Tibial artery (tissue), 4 donors: ENCODE measurements at places on chromosomes 2 and 18.
A peak's percentile ranks its signal among the peaks of the same experiment; 100 is the strongest.

DNA sequence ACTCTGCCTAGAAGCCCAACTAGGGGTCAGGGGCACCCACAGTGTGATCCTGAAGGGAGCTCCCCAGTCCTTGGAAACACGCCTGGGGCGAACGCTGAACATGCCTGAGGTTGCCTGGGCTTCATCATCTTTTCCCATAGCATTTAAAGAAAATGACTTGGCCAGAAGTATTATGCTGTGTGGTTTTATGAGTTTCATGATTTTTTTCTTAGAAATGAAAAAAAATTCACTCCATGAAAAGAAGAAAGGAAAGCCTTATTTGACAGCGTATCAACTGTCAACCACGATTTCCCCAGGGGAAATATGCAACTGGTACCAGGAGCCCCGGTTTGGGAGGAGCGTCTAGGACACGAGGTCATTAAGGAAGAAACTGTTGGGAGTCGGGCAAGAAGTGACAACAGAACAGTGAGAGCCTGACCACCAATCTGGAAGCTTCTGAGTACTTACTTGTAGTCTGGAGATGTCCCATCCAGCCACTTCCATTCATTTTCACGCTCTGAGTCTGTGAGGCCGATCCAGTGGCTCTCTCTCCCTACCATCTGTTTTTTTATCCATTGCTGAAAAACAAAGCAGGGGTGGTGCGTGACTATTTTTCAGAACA is 63.5 kb upstream of the THOC1 start:
- no peak for DNase-seq

GRCh38 chr18:70058916-70059315 is 111.2 kb upstream of the CD226 start:
- DNase-seq = no peak

GRCh38 chr2:140117386-140117785 is 1337.2 kb upstream of the NXPH2 start:
- DNase-seq = no peak

- DNase-seq = no peak
These were observed 631.1 kb downstream of the DCC start for GRCh38 chr18:52971097-52971496.

DNA sequence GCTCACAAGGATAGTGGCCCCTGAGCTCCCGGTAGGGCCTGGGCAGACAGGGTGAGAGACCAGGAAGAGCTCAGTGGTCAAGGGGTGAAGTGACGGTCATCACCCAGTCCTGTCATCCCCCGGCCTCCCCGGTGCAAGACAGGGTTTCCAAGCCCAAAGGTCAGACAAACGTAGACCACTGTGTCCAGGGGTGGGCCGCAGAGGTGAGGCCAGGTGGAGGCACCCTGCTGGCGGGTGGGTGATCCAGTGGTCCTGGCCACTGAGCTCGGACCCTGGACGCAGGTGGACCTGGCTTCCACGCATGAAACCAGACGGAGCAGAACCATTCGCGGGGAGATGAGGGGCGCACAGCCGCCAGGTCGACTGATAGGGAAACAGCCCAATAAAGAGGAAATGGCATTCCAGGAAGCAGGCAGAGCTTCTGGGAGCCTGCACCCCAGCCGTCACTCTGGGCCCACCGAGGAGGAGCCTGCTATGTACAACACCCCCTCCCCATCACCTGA is 14.4 kb upstream of the SNED1 start:
- DNase-seq = peak; percentile 57

DNA sequence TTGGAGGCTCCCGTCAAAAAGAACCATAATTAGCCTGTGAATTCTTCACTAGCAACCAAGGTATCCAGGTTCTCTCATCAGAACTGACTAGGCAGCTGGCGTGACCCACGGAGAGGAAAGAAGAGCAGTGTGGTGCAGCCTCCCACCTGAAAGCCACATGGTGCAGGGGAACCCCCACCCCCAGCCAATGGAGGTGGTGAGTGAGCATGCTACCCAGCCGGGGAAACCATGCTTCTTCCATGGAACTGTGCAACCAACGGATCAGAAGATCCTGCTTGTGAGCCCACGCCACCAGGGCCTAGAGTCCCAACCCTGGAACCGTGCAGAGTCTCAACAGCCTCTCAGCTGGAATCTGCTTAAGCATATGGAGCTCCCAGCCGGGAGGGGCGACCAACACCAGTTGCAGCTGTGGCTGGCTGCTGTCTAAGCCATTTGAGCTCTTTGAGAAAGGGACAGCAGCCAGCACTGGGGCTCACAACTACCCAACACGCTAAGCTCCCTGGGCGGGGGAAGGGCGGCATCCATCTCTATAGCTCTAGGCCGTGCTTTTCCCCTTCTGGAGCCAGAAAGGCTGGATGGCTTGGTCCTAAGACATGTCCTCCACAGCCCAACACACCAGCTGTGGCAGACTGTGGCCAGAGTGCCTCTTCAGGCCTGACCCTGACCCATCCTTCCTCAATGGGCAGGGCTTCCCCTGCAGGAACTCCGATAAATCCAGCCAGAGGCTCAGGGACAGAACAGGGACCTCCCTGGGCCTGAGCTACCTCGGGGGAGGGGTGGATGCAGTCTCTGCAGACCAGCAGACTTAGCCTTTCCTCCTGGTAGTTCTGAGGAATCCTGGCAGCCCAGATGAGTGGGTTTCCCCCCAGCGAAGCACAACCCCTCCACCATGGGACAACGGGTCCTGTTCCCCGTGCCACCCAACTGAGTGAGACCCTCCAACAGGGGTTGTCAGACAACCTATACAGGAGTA is 151.4 kb upstream of the NXPH2 start:
- no peak for DNase-seq

- DNase-seq = no peak
These were observed 207.7 kb downstream of the TNS1 start for GRCh38 chr2:217795067-217795466.

- DNase-seq = no peak
These were observed 29.9 kb upstream of the MGAT5 start for GRCh38 chr2:134224005-134224404.

DNA sequence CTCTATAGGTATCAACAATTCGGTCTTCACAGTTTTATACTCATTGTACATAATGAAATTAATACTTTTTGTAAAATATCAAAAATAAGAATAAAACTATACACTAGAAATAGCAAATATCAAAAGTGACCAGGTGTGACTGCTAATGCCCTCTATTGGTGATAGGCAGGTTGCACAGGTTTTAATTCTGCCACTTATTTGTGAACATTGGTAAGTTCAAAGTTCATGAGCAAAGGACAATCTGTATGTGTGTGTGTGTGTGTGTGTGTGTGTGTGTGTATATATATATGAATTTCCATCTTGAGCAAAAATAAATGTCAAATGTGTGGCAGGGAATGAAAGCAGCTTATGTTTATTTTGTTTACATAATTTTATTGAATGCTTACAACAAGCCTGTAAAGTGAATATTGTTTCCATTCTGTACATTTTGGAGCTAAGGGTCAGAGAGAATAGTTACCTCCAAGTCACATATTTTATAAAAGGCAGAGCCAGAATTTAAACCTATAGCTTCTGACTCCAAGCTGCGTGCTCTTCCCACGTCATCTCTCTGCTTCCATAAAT is 537.4 kb downstream of the CPS1 start:
- DNase-seq = no peak
